ENCODE measurements at places on chromosomes 1 and 21.

- DNase-seq, result no peak
These were observed 26.4 kb downstream of the CNST start for GRCh38 chr1:246592695-246593094.

DNA sequence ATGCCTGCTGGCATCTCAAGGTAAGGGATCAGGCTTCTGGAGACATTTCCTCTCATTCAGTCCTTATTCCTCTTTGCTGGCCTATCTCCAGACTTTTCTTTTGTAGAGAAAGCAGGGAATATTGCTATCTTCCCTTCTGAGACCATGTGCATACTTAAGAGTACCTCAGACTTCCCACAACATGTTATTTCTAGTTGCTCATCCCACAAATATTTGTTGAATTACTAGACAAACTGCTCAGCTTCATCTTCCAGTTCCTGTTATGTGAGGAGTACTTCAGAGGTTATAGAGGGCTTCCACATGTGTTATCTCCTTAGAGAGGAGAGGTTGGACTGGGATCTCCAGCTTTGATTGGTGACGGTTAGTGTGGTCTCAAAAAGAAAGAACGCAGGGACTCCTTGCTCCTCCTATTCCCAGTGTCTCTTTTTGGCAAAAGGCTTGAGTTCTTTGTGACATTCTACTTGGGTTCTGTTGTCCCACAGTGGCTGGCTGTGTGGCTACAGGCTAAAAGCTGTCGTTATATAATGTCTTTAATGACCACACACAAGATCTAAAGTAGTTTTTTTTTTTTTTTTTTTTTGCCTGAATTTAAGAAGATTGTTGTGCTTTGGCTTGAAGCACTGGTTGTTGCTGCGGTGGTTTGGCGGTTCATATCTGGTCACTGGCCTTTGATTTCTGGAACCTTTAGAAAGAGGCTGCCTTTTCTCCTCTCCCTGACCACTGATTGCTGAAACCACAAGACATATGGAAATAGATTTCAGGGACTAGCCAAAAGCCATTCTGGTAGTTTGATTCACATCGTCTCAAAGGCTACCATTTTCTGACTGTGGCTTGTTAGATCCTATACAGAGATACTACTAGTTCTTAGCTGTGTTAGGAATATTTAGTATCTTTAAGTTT, 78.7 kb downstream of the FGGY start:
- DNase-seq, result no peak

DNA sequence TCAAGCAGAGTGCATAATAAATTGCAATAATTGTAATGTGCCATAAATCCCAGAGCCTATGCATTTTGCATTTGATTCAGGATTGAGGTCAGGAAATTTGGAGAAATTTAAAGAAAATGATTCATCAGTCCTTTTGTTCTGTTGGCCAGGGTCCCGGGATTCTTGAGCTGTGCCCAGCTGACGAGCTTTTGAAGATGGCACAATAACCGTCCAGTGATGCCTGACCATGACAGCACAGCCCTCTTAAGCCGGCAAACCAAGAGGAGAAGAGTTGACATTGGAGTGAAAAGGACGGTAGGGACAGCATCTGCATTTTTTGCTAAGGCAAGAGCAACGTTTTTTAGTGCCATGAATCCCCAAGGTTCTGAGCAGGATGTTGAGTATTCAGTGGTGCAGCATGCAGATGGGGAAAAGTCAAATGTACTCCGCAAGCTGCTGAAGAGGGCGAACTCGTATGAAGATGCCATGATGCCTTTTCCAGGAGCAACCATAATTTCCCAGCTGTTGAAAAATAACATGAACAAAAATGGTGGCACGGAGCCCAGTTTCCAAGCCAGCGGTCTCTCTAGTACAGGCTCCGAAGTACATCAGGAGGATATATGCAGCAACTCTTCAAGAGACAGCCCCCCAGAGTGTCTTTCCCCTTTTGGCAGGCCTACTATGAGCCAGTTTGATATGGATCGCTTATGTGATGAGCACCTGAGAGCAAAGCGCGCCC, 8.7 kb downstream of the PROX1 start:
- no peak for DNase-seq

DNA sequence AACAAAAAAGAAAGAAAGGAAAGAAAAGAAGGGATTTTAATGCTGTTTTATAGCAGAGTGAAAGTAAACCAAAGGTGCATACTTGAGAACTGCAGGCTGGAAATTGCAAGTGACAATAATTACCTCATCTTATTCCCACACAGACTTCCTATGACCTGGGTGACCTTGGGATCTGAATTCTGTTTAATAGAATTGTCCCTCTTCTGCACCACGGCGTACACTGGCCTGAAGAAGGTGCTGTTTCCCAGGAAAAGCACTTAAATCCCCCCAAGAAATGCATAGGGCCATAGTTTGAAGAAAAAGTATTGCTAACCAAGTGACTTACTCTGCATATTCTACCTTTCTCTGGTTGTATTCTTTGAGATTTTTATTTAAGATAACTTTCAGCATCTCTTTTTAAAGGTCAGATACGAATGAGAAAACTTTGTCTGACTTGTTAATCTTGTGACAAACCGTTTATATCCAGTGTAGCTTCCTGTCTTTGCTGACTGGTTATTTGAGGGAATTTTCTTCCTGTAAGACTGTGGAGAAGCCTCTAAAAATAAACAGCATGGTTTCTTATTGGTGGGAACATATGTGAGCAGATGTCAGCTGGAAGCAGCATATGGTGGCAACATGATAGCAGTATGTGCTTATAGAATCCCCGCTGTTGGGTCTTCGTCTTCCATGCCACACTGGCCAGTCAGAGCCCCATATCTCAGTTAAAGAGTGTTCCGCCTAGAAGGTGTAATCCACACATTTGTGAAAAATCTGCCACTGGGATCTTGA, 16.3 kb downstream of the TGFB2 start:
- DNase-seq, result no peak

DNA sequence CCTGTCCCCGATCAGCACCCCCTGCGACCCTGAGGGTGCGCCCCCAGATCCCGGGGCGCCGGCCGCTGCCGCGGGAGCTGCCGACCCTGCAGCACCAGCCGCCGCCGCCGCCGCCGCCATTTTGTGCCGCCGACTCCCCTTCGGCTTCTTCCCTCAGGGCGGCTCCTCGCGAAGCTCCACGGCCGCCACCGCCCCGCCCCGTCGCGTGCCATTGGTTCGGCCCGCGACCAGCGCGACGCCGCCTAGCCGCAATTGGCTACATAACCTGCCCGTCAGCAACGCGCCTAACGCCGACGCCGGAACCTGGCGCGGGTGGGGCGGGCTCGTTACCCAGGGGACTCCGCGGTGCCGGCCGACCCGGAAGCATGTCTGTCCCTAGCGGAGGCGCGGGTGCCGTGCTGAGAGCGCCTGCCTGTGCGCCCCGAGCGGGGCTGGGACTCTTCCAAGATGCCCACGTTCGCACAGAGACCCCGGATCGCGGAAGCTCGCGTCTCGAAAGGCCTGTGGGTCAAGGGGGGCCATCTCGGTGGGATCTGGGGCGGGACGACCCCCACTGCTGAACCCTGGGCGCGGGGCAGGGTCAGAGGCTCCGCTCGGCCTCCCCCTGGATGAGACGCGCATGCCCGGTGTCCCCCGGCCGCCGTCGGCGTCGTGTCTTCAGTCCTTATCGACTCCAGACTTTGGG, at the start of gene CCNL2:
CCNL2 (minus strand) TSS at position 149 of the 685 bp plus-strand sequence; CDS start at position 120, 29 bp downstream.
- DNase-seq, result peak; percentile 67

DNA sequence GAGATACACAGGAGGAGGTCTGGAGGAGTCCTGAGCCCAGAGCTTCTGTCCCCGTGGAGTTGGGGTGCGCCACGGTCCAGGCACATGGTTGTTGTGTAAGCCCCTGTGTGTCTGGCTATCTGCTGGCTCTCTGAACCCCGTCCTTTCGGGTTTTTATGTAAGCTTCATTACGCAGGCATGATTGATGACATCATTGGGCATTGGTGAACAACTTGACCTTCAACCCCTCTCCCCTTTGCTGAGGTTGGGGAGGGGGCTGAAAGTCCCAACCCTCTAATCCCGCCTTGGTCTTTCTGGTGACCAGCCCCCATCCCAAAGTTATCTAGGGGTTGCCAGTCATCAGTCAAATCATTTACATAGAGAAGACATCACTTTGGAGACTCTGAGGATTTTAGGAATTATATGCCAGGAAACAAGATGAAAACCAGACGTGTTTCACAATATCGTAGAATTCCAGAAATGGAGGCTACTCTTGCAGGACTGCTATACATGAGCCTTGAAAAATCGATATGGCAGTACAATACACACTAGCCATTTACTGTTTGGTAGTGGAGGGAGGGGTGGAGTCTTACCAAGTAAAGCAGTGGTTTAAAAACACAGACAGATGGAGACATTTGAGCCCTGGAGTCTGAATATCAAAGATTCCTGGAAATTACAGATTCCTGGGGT, 69.8 kb upstream of the SCAF4 start:
- no peak for DNase-seq

DNA sequence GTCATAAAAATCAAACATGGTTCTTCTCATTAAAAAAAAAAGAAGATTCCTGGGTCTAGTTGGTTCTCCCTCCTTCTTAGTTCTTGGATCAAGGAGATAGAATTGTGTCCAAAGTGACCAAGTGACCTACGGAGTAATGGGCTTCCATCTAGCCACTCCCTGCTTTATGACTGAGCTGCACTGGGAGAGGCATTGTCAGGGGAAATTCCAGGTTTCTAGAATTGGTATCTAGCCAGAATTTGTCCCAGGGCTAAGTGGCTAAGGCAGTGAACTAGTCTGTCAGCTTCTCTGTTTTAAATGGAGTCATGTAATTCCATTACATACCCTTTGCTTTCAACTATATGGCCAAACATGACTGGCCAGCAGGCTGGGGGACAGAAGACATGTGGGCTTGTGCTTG, 40.1 kb upstream of the ERG start:
- DNase-seq, result no peak

- DNase-seq, result no peak
These were observed 805.8 kb upstream of the ADGRL2 start for GRCh38 chr1:80994934-80995333.

DNA sequence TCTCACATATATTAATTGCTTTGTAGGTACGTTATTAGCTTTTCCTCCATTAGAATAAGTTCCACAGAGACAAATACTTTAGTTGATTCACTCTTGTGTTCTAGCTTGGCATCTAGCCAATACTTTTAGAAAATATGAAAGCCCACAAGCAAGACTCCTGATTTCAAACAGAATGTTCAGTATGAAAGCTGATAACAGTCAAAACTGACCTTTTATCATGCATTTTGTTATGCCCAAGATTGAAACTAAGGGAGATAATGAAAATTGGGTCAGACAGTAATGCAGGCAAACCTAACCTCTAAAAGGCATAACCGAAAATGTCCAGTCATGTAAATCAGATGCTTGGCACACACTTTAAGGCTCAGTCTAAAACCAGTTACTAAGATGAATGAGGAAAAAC, 61.7 kb downstream of the ERICH3 start:
- no peak for DNase-seq

GRCh38 chr1:119827010-119827409, 15.8 kb upstream of the REG4 start:
- no peak for DNase-seq

- DNase-seq, result no peak
These were observed 14.4 kb downstream of the FHAD1 start for GRCh38 chr1:15261155-15262002.

GRCh38 chr1:60228041-60228491, 154.5 kb upstream of the C1orf87 start:
- no peak for DNase-seq

- no peak for DNase-seq
These were observed 157.1 kb upstream of the SYT6 start for GRCh38 chr1:114310695-114311271.

- no peak for DNase-seq
These were observed 4.5 kb upstream of the ERVH48-1 start for GRCh38 chr21:42929969-42930368.

DNA sequence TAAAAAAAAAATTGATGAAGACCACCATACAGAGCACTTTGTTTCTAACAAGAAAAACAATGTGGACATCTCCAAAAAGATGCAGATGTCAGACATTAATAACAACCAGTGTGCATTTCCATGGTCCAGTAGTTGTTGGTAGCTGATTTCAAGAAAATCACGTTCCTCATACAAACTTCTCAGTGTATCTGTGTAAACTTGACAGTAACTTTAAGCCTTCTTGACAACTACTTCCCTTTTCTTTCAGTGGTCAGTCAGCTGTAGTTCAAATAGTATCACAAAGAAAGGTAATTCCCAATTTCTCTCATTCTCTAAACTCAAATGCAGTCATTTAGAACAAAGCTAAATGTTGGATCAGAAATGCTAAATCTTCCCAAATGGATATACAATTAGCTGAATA, 879.9 kb downstream of the AMY1C start:
- DNase-seq, result no peak

DNA sequence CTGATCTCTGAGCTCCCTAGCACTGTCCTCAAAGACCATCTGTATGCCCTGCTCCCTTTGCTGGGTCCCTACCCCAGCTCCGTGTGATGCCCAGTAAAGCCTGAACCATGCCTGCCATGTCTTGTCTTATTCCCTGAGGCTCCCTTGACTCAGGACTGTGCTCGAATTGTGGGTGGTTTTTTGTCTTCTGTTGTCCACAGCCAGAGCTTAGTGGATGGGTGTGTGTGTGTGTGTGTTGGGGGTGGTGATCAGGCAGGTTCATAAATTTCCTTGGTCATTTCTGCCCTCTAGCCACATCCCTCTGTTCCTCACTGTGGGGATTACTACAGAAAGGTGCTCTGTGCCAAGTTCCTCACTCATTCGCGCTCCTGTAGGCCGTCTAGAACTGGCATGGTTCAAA, 5.7 kb downstream of the GSTM5 start:
- no peak for DNase-seq

DNA sequence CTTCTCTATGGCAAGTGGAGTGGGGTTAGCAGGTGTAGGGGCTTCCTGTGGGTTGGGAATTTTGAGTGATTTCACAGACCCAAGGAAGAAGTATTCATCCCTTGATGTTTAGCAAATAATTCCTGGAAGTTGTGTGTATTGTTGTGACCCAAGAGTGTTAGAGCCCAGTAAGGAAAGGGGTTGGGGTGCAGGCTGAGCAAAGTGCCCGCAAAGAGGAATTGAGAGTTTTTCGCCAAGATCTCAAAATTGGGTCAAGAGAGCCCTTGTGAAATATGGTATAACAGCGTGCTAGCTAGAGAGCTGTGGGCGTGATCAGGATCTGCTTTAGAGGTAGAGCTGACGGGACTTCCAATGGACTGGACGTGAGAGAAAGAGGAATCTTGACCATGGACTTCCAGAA, 73.0 kb upstream of the LAPTM5 start:
- no peak for DNase-seq

DNA sequence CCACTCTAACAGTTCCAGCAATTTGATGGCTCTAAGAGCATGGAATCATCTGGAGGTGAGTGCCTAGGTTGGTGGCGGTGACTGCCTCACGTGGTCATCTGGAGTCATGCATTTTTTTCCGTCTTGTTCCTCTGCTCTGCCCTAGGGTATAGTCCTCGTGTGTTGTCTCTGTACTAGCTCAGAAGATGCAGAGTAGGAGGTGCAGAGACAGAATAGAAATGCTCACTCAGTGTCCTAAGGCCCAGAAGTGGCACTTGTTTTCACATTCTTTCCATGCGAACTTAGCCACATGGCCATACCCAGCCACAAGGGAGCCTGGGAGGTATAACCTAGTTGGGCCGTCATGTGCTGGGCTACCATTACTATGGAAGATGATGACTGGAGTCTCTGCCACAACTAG, 30.3 kb downstream of the DYRK1A start:
- no peak for DNase-seq

- DNase-seq, result no peak
These were observed 213.4 kb downstream of the USP25 start for GRCh38 chr21:15943009-15943666.
